ENCODE measurements at places on chromosomes 4 and X. TPM values are rescaled to one million over a fixed set of nuclear protein-coding genes. Genes with fewer than 3 reads are reported as not detected.

The LSM6 gene
- 54.7 TPM for total RNA-seq

The MAMLD1 gene
- 1.6 TPM for total RNA-seq

GRCh38 chr4:8414377-8414776 is 26.1 kb downstream of the ACOX3 start:
- DNase-seq, result no peak
- H3K27ac ChIP-seq, result peak overlapping the region; percentile 43
- H3K4me1 ChIP-seq, result peaks cover 16% of the 10 kb centered on the region

DNA sequence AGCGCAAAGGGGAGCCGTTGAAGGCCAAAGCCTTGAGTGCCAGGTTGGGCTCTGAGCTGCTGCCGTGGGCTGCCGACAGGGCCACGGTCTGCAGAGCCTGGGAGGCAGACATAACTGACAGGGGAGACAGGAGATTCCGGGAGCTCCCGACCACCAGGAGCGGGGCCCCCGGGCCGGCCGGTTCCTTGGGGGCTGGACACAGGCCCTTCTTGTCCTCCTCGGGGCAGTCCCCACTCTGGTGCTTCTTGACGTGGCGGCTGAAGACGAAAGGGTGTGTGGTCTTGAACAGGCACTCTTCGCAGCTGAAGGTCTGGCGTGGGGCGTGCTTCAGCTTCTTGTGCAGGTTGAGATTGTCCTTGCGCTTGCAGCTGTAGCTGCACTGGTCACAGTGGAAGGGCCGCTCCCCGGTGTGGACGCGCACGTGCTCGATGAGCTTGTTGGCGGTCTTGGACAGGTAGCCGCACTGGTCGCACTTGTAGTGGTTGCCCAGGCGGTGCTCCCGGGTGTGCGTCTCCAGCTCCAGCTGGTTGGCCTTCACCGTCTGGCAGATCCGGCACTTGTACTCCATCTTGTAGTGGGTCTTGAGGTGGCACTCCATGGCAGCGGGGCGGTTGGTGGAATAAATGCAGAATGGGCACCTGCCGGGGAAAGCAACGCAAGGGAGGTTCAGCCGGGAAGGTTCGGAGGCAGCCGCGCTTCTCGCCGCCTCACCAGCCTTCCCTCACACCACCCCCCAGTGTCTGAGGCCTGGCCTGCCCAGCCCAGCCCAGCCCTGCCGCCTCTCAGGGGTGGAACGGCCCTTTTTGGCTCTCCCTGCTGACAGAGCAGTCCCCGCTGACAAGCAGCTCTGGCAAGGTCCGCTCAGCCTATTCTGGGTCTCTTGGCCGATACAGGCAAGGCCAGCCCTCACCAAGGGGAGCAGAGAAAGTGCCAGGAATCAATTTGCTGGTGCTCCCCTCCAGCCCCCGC is 81.3 kb downstream of the C4orf51 start:
- peaks cover 7% of the 10 kb centered on the region for H3K4me1 ChIP-seq
- no peak for DNase-seq
- no peak overlapping the region for H3K27ac ChIP-seq

DNA sequence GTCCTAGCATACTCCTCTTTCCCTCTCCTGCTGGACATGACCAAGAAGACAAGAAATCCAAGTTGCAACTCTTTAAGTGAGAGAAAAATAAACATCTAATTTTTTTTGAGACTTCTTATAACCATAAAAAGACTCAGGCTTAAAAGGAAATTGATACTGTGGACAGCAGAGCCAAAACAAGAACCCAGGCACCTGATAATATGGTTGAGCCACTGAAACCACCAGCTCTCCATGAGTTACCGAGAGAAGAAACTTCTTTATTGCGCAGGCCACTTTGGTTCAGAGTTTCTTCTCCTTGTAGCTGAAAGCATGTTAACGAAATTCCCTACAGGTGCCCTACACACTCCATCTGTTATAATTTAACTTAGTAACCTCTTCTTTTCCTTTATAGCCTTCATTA is 11.3 kb upstream of the SPCS3 start:
- H3K4me1 ChIP-seq, result no peaks in the 10 kb centered on the region
- no peak for DNase-seq
- H3K27me3 ChIP-seq, result peaks cover 25% of the 10 kb centered on the region
- H3K4me3 ChIP-seq, result no peak overlapping the region

DNA sequence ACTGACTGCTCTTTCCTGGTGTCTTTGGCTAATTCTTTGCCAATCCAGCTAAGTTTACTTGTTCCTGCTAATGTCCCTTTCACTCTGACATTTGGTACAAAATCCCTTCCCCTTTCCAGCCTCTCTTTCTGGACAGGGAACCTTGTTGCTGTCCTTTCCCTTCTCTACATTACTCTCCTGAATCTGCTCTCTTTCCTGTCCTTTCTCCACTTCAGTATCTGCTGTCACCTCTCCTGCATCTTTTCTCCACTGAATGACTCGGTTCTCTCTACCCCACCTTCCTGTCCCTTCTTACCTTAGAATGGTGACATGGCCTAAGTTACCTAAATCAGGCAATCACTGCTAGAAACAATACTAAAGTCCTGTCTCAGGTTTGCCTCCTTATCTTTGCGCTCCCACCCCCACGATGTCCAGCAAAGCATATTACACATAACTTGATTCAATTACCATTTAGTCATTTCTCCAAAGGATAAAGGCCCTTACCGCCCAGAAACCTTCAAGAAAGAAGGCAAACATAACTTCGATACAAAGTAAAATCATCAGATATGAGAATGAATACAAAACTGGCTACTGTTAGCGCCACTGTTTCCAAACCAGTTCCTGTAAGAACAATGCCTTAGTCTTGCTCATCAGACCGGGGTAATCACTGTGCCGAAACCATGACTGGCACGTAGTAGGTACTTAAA is 890 bp downstream of the BOD1L1 start:
- no peak for DNase-seq
- peak overlapping the region; percentile 92 for H3K4me3 ChIP-seq
- peaks cover 13% of the 10 kb centered on the region for H3K36me3 ChIP-seq
- H3K27ac ChIP-seq, result peak overlapping the region; percentile 76
- H3K4me1 ChIP-seq, result peaks cover 21% of the 10 kb centered on the region
- no peaks in the 10 kb centered on the region for H3K27me3 ChIP-seq

DNA sequence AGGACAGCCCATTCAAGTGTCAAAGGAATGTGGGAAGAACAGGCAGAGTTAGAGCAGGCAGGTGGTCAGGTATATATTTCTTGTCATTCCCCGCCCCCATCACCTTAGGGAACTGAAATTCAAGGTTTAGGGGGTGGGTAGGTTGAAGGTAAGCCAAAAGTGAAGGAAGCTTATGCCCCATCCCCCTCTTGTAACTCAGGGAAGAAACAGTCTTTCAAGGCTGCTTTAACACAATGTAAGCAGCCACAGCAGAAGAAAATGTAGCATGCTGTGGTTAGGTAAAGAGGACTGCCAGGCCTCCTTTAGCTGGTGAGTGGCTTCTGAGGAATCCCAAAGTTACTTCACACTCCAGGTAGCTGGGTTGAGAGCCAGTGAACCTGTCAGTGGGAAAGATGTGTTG is 122.3 kb downstream of the RS1 start:
- H3K27ac ChIP-seq, result no peak overlapping the region
- H3K4me3 ChIP-seq, result no peak overlapping the region
- no peaks in the 10 kb centered on the region for H3K27me3 ChIP-seq
- no peaks in the 10 kb centered on the region for H3K4me1 ChIP-seq
- no peak for DNase-seq

- peaks cover 10% of the 10 kb centered on the region for H3K36me3 ChIP-seq
- H3K27ac ChIP-seq, result no peak overlapping the region
- no peaks in the 10 kb centered on the region for H3K4me1 ChIP-seq
Observed at GRCh38 chr4:122894827-122895226, 27.6 kb downstream of the NUDT6 start.

- H3K27me3 ChIP-seq, result no peaks in the 10 kb centered on the region
- H3K4me3 ChIP-seq, result no peak overlapping the region
- peaks cover 26% of the 10 kb centered on the region for H3K36me3 ChIP-seq
- peaks cover 33% of the 10 kb centered on the region for H3K4me1 ChIP-seq
- no peak overlapping the region for H3K27ac ChIP-seq
- DNase-seq, result no peak
Observed at GRCh38 chrX:150581093-150581775, 12.8 kb downstream of the MTM1 start.

- H3K27ac ChIP-seq, result no peak overlapping the region
- no peaks in the 10 kb centered on the region for H3K36me3 ChIP-seq
- no peak overlapping the region for H3K4me3 ChIP-seq
- no peak for DNase-seq
- H3K4me1 ChIP-seq, result no peaks in the 10 kb centered on the region
Observed at GRCh38 chr4:75180217-75180616, 247.3 kb downstream of the PARM1 start.

- no peak overlapping the region for H3K4me3 ChIP-seq
- no peak for DNase-seq
- H3K4me1 ChIP-seq, result peaks cover 7% of the 10 kb centered on the region
- H3K36me3 ChIP-seq, result peaks cover 19% of the 10 kb centered on the region
- H3K27me3 ChIP-seq, result no peaks in the 10 kb centered on the region
Observed at GRCh38 chrX:2370456-2370855, 130.3 kb downstream of the DHRSX start.

- no peak overlapping the region for H3K27ac ChIP-seq
- H3K4me1 ChIP-seq, result no peaks in the 10 kb centered on the region
- H3K4me3 ChIP-seq, result no peak overlapping the region
- H3K27me3 ChIP-seq, result peaks cover 8% of the 10 kb centered on the region
Observed at GRCh38 chr4:183354219-183354618, 32.0 kb upstream of the CLDN24 start.

DNA sequence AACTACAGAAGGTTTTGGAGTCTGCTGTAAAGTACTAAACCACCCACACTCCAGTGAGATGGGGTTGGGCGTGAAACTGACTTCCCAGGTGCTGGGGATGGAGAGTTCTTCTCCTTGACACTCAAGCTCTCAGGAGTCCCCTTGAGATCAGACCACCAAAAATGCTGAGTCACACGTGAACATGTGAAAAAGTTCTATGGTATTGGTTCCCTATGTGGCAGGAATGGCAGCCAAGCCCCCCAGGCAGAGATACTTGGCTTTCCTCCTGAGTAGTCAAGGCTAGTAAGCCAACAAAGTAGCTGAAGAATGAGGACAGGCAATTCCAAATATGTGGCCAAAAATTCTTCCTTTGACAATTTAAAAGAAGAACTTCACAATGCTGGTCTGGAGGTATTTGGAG is 222.0 kb upstream of the ADAMTS3 start:
- no peak overlapping the region for H3K27ac ChIP-seq
- H3K4me3 ChIP-seq, result no peak overlapping the region
- DNase-seq, result no peak
- no peaks in the 10 kb centered on the region for H3K27me3 ChIP-seq
- no peaks in the 10 kb centered on the region for H3K4me1 ChIP-seq

GRCh38 chr4:5759236-5760075 is 48.5 kb downstream of the EVC start:
- no peaks in the 10 kb centered on the region for H3K4me1 ChIP-seq
- no peaks in the 10 kb centered on the region for H3K27me3 ChIP-seq
- no peak for DNase-seq
- H3K4me3 ChIP-seq, result no peak overlapping the region
- H3K36me3 ChIP-seq, result no peaks in the 10 kb centered on the region

- DNase-seq, result no peak
- no peak overlapping the region for H3K4me3 ChIP-seq
- H3K27me3 ChIP-seq, result no peaks in the 10 kb centered on the region
- H3K4me1 ChIP-seq, result no peaks in the 10 kb centered on the region
- H3K27ac ChIP-seq, result no peak overlapping the region
- H3K36me3 ChIP-seq, result no peaks in the 10 kb centered on the region
Observed at GRCh38 chr4:116839826-116840225, 245.6 kb downstream of the TRAM1L1 start.

All from activated naive CD8-positive, alpha-beta T cell treated with anti-CD3 and anti-CD28 coated beads, Interleukin-2, amount 10 ng/mL, durations not matched to agents 7 days and 5 days (primary cell).